ENCODE measurements at places on chromosomes 12 and 14.

- DNase-seq: no peak
These were observed 513.1 kb downstream of the KCNH5 start for GRCh38 chr14:62532181-62532580.

DNA sequence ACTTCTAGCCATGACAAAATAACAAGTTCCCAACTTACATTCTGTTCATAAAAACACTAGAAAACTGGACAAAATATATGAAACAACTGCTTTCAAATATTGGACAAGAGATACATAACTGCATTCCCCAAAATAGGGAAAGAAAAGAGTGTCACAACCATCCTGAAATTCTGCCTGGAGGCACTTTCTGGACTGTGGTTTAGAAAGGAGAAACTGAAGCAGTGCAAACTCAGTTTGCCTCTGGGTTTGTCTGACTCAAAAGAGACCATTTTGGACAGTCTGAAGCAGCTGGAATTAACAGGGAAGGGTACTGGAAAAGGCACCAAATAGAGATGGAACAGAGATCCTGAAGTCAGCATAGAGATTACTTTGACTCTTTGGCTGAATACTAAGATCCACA is 11.3 kb upstream of the SYT1 start:
- DNase-seq: no peak

DNA sequence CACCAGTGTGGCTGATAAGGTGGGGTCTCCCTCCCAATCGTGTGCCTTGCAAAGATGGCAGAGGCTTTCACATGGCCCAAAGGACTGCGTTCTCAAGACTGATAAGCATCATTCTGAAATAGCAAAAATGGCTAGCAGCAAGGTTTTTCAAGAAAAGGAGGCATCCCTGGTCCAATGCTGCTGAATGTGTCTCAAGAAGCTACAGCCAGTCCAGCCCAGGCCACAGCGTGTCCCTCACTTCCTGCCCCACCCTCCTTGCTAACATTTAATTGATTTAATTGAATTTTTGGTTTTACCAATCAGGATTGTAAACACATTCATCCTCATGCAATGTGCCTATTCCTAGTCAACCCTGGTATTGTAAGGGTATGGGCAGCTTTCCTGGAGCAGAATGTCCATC is 55.9 kb downstream of the C14orf132 start:
- no peak for DNase-seq

DNA sequence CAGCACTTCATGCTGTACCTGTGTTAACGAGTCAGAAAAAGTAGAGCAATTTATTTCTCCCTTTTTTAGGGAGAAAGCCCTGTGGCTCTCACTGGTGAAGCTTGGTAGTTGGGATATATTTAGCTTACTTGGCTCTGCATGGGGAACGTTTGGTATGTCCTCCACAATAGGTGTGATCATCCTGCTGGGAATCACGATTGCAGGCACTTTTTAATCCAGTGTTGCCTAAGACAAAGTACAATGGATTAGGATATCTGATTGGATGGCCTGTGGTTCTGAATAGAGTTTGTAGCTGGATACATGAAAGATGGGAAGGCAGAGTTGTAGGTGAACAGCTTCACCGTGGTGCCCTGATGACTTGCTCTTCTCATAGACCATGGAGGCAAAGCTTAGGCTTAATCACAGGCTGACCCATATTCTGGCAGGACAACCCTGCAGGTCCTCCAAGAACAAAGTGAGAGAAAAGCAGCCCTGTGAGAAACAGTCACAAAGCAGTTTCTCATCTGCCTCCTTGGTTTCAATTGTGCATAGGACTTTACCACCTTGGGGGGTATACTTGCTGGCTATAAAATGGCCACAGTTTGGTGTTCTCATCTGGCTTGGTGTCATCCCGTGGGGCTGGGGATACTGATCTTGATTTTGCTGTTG is 7.5 kb downstream of the RESF1 start:
- no peak for DNase-seq

- no peak for DNase-seq
These were observed at the start of gene HOXC11 for GRCh38 chr12:53972722-53973235. TSS of gene HOXC11 (plus strand) at chr12:53973126. CDS start at chr12:53973242, 116 bp downstream.

DNA sequence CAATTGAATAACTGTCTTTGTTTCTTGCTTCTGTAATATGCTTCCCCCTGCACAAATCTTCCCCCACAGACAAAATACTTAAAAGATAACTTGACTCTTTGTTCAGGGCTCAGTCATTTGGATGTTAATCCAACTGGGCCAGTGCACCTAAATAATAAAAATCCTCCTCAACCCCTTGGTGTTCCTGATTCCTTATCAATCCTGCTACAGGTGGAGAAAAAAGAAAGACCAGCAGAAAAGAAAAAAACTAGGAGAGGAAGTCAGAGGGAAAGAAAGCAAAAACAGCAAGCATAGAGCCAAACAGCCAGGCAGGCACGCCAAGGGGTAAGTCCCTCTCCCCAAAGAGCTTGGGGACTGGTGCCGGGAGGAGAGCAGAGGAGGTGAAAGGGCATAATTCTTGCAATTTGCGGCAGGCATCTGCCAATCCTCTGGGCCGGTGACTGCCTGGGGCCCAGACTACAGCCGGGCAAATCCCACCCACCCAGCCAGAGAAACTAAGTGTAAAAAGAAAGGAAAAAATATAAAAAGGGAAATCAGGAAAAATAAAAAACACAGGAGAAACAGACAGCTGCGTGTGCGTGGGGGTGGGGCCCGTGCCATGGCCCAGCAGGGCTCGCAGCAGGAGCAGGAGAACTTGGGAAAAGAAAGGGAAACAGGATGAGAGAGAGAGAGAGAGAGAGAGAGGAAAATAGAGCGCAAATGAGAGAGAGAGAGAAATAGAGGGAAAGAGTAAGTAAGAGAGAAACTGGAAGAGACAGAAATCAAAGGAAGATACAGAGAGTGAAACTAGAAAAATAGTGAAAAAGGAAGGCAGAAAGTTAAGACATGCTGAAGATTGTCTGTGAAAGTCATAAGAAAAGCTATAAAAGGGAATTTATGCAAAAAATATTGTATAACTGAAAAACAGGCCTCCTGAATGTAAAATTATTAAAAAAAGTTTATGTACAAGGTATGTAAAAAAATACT is 21.4 kb downstream of the KLRK1 start:
- DNase-seq: no peak

DNA sequence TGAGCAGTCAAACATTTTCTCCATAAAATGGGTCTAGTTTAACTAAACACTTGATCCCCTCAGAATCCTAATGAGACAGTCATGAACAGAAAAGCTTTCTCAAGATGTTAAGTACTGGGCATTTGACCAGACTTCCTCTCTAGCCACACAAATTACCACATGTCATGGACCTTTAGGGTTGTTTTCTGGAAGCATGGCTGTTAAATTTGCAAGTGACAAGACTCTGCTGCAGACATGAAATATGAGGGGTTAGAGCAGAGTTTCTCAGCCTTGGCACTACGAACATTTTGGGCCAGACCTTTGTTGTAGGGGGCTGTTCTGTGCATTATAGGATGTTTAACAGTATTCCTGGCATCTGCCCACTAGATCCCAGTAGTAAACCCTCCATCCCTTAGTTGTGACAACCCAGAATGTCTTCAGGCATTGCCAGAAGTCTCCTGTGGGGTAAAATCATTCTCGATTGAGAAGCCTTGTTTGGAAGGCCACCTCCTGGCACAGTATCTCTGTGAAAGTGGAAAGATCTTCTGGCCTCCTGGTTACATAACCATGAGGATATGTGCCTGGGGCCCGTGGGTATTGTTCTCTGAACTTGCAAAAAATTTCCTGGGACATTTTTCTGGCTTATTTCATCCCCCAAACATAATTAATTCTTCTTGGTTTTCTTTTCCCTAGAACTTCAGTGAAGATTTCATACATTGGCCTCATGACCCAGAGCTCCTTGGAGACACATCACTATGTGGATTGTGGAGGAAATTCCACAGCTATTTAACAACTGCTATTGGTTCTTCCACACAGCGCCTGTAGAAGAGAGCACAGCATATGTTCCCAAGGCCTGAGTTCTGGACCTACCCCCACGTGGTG is 4.3 kb downstream of the TMEM106C start:
- no peak for DNase-seq

GRCh38 chr12:108645686-108646599 is 12.2 kb upstream of the SELPLG start:
- DNase-seq: no peak

GRCh38 chr12:21891751-21892217 is 49.4 kb downstream of the ABCC9 start:
- no peak for DNase-seq

GRCh38 chr12:29486972-29487371 is 10.5 kb downstream of the OVCH1 start:
- no peak for DNase-seq
